ENCODE measurements at places on chromosomes 3 and 15.

- no peak for DNase-seq
Observed at GRCh38 chr3:36428445-36428844, 48.1 kb downstream of the STAC start.

- no peak for DNase-seq
Observed at GRCh38 chr3:177554895-177555759, 357.8 kb upstream of the TBL1XR1 start.

DNA sequence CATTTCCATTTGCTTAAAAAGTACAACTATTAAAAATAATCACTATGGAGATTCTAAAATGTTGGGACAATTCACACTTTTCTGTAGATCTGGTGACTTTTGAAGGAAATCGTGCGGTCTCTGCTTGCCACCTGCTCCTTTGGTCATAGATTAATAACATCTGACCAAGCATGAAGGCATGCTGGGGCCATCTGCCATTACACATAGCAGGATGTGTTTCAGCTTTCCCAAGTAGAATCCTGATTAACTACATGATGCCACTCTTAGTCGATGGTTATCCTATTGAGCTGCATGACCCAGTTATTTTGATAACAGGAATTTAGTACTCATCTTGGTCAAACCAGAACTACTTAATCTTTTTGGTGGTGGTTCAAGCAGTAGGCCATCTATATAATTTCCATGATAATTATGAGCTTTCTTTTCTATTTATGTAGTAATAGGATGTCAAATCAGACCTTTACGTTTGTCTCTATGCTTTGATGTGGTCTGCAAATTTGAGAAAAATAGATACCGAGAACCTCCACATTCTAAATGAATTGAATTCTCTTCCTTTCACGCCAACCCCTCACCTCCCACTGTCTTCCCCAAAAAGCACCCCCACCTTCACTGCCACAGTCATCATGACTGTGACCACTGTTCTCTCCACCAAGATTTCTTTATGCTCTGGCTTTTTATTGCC is 158.1 kb downstream of the DIPK2A start:
- no peak for DNase-seq

DNA sequence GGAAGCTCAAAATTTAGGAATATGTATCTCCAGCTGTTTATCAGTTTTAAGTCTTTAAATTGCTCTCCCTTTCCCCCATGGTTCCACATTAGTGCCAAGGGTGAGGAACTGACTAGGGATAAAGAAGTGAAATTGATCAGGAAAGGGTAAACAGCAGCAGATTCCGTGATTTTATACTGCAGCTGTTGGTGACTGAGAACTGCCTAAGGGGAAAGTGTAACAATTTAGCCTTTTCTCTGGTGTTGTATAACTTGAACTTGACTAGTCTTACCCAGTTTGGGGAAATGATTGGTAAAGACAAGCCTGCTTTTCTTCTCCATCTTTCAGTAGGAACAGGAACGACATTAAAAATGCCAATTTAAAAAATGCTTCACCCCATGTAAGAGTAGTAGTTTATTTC is 5.0 kb downstream of the SPRED1 start:
- no peak for DNase-seq

GRCh38 chr3:21269882-21270281 is 481.1 kb downstream of the ZNF385D start:
- DNase-seq, result no peak

GRCh38 chr3:48851407-48851806 is 3.7 kb upstream of the PRKAR2A start:
- DNase-seq, result no peak
